ENCODE measurements at places on chromosomes 12 and 14.
A peak's percentile ranks its signal among the peaks of the same experiment; 100 is the strongest.

DNA sequence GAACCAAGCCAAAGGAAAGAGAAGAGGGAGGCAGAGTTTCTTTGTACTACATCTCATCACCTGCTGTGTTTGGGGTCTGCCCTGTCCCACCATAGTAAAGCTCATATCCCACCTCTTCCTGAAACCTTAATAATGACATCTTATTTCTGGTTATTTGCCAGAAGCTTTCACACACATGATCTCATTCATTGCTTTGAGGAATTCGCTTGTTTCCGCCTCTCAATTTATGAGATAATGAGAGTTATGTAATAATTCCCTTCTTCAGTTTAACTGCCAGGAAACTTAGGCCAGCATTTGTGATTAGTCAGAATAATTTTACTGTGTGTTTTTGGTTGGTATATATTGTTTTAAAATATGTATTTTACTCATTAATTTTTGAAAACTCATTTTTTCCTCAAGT, 205.2 kb downstream of the CACNA1C start:
- no peak for DNase-seq

DNA sequence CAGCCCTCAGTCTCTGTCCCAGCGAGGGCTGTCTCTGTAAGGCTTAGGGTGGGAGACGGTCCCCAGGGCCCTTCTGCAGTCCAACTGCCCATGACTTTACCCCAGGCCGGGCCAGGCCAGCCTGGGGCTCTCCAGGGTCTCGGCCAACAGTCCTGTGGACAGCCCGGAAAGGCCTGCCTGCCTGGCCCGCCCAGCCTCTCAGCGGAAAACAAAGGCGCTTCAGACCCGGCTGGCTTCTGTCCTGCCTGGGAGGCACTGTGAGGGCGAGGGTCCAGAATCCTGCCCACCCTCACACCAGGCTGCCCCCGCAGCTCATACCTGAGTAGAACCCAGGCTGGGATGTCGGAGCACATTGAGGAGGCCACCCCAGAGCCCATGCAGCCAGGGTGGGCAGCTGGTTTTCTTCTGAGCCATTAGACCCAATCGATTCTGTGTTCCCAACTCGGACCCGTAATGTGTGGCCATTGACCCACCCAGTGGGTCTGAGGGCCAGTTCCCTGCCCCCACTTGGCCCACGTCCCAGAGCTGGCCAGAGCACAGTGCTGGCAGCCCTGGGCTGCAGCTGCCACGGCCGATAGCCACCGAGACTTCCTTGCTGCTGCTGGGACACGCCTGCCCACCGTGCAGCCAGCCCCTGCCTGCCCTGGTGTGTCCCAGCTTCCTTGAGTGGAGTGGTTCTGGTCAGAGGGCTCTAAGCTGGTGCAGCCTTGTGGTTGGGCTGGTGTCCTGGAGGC, 1.6 kb downstream of the CRIP2 start:
- peak; percentile 31 for DNase-seq

DNA sequence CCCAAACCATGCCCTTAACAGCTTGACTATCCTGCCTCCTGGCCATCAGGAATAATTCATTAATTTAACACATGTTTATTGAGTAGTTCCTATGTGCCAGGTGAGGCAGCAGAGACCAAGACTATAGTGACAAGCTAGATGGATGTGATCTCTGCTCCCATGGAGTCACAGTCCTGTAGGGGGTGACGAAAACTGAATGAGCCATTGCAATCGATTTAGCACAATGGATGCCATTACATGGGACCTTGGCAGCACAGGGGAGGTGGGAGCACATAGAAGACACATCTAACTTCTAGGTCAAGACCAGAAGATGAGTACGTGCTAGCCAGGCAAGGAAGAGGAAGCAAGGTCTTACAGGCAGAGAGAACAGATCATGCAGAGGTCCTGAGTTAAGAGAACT, 68.7 kb downstream of the NOS1 start:
- no peak for DNase-seq

DNA sequence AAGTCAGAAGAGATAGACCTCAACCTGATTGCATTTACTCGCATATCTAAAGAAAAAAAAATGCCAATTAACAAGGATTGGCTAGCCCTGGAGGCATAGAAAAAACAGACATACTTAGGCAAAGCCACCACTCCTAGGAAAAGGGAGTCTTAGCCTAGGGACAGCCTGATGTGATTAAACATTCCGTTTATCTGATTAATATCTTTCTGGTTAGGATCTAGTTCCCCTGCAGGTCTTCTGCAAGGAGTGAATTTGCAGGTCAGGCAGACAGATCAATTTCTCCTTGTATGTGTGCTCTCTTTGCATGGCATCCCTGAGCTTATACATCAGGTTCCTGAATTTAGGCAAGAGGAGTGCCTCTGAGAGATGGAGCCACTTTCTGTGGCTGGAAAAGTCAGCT, 70.5 kb downstream of the ESRRB start:
- no peak for DNase-seq

GRCh38 chr14:54691525-54692283, 124.8 kb downstream of the SAMD4A start:
- peak; percentile 74 for DNase-seq

GRCh38 chr12:12219664-12220063, 47.2 kb downstream of the LRP6 start:
- no peak for DNase-seq

All from astrocyte of the spinal cord (primary cell).